ENCODE measurements at places on chromosomes 7 and 10.

DNA sequence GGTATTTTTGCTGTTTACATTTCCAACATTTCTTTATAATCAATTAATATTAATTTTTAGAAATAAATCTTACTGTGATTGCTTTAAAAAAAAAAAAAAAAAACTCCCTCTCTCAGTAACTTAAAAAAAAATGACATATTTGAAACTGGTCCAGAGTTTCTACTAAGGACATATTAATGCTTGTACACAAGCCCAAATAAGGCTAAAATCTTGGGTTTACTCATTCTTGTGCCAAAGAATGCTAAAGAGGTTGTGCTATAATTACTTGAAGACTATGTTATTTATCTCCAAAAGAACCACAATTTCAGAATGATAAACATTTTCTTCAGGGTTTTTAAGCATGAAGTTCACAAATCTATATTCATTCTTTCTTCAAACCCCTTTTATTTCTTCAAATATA, 39.4 kb upstream of the PHF14 start:
- no peak for DNase-seq

DNA sequence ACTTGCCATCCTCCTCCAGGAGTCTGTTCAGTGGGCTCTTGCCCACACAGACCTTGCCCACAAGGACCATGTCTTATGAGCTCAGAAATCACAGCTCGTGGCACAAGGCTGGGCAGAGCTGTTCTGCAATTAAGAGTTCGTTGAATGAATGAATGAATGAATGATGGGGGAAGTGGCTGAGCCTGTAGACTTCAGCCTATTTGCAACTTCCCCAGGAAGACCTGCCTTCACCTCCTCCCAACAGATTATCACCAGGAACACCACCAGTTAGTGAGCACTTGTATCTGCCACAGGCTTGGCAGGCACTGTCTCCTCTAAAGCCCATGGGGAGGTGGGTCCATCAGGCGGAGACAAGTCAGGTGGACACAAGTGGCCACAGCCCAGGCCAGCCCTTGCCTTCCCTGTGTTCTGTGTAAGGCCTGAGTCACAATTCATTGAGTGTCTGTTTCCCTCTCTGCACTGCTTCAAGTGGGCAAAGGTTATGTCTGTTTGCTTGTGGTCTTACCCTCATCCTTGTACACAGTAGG, 1.8 kb upstream of the FGF8 start:
- no peak for DNase-seq

- DNase-seq: no peak
Observed at GRCh38 chr7:158369290-158369689, 218.3 kb downstream of the PTPRN2 start.

DNA sequence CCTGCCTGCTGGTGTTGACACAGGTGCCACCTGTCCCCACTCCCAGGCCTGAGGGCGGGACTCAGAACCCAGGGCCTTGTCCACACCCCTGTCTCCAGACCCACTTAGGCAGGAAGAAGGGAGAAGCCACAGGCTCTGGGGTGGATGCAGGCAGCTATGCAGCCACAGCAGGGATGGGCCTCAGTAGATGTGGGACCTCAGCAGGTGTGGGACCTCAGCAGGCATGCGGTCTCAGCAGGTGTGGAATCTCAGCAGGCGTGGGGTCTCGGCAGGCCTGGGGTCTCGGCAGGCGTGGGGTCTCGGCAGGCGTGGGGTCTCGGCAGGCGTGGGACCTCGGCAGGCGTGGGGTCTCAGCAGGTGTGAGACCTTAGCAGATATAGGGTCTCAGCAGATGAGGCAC, 118.0 kb upstream of the PITRM1 start:
- DNase-seq: no peak

DNA sequence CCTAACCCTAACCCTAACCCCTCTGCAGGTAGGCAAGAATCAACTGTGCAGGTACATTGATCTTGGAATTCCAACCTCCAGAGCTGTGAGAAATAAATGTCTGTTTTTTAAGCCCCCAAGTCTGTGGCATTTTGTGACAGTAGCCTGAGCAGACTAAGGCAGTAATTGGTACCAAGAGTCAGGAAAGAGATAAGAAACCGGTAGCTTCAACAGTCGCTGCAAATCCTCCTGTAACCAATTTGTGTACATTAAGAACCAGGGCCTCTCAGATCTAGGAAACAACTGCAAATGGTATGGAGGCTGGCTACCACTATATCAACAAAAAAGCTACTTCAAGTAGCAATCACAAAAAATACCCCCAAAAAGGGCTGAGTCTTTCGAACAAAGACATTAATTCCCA, 67.3 kb downstream of the DOCK4 start:
- DNase-seq: no peak

GRCh38 chr7:60706-61105, 131.7 kb upstream of the FAM20C start:
- DNase-seq: no peak

GRCh38 chr10:124063750-124064603, 29.4 kb downstream of the CHST15 start:
- no peak for DNase-seq

DNA sequence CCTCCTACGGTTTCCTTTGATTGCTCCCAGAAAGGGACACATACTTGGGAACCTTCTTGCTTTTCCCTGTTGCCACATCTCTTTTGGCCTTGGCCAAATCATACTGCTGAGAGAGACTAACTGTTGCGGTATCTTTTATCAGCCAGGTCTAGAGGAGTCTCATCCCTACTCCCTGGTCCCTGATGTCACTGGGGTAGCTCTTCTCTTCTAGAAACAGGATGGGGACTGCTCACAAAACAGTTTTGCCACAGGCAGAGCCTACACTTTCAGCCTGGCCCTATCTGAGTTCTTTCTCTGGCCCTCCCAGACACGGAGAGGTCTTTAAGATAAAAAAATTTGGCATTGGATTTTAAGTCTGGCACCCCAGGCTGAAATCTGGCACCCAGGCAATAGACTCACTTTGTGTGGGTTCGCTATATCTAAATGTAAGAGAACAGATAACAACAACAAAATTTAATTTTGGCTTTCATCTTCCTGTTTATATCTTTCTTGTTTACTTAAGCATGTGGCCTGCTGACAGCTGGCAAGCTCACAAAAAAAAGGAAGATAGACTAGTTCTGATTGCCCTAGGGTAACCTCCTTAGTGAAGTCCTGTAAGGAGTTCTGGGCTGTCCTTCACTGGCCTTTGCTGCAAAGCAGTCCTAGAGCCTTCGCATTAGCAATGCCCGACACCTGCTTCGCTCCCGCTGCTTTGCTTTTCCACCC, 228.3 kb upstream of the NPVF start:
- no peak for DNase-seq
